Fibroblast of lung (primary cell): ENCODE measurements at places on chromosomes 16 and 17. TPM values are rescaled to one million over a fixed set of nuclear protein-coding genes. Genes with fewer than 3 reads are reported as not detected.

GRCh38 chr16:85446951-85447692, 166.0 kb upstream of the GSE1 start:
- DNase-seq = no peak

- no peak for DNase-seq
These were observed 44.1 kb upstream of the MGAT5B start for GRCh38 chr17:76824093-76824492.

GRCh38 chr17:2175294-2175628, 120.4 kb downstream of the HIC1 start:
- no peak for DNase-seq

DNA sequence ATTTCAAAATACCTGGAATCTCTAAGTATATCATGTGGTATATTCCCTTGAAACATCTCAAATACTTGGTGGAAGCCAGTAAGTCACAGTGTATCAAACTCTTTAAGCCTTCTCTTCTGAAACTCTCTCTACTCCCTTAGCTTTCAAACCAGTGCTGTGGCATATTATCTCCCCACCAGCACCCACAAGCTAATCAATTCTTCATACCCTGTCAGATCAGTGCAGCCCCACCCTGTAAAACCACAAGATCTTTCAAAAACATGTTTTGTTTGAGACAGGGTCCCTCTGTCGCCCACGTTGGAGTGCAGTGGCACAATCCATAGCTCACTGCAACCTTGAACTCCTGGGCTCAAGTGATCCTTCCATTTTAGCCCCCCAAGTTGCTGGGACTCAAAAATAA, 91.6 kb upstream of the C17orf78 start:
- no peak for DNase-seq

DNA sequence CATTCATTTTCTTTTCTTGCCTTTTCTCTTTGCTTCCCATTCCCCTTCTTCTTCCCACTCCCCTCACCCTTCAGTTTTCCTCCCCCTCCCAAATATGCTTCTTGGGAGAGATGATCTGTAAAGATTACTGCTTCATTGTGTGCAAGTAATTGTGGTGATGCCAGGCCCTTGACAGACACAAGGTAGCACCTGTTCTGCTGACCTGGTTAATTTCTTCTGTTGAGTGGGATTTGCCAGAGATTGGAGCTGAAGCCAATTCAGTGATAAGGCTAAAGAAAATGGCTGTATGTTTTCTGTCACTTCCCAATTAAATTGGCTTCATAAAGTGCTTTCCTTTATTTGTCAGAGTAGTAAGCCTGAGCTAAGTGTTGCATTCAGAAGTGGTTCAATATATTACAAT, 44.5 kb downstream of the AATF start:
- DNase-seq = no peak

DNA sequence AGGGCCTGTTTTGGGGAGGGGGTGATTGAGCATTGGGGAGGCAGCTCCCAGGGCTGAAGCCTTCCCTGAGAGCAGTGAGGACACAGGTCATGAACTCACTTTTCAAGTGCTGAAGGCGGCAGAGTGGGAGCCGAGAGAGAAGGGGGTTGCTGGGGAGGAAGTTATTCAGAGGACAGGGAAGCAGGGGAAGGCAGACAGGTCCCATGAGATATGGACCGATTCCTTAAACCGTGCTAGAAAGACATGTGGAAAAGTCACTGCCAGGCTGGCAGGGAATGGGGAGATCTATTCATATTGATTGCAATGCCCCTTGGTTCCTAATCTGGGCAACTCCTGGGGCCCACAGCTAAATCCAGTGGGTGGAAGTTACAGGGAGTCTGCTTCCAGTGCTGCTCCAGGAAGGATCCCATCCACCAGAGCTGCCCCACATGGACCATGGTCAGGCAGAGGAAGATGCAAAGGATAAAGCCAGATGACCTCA, 1.1 kb downstream of the CCL4 start:
- DNase-seq = no peak

DUSP14 gene
- 153 and 161 TPM in 2 replicates for polyA plus RNA-seq

GJD3 gene
- 0.16 and 0.99 TPM in 2 replicates for polyA plus RNA-seq
